Activated naive CD8-positive, alpha-beta T cell treated with anti-CD3 and anti-CD28 coated beads, Interleukin-2, amount 10 ng/mL, durations not matched to agents 7 days and 5 days (primary cell): ENCODE measurements at places on chromosomes 5 and 9. TPM values are rescaled to one million over a fixed set of nuclear protein-coding genes. Genes with fewer than 3 reads are reported as not detected.
A peak's percentile ranks its signal among the peaks of the same experiment; 100 is the strongest.

- peaks cover 10% of the 10 kb centered on the region for H3K27me3 ChIP-seq
- DNase-seq: no peak
- H3K4me1 ChIP-seq: no peaks in the 10 kb centered on the region
- no peaks in the 10 kb centered on the region for H3K36me3 ChIP-seq
Measured at GRCh38 chr9:98455256-98456155, 200.1 kb upstream of the TBC1D2 start.

- peak overlapping the region; percentile 39 for H3K4me3 ChIP-seq
- H3K27ac ChIP-seq: no peak overlapping the region
- H3K27me3 ChIP-seq: peaks cover 86% of the 10 kb centered on the region
- H3K36me3 ChIP-seq: peaks cover 1% of the 10 kb centered on the region
- peaks cover 7% of the 10 kb centered on the region for H3K4me1 ChIP-seq
- no peak for DNase-seq
Measured at GRCh38 chr5:73436535-73437100, 12.0 kb downstream of the FOXD1 start.

DNA sequence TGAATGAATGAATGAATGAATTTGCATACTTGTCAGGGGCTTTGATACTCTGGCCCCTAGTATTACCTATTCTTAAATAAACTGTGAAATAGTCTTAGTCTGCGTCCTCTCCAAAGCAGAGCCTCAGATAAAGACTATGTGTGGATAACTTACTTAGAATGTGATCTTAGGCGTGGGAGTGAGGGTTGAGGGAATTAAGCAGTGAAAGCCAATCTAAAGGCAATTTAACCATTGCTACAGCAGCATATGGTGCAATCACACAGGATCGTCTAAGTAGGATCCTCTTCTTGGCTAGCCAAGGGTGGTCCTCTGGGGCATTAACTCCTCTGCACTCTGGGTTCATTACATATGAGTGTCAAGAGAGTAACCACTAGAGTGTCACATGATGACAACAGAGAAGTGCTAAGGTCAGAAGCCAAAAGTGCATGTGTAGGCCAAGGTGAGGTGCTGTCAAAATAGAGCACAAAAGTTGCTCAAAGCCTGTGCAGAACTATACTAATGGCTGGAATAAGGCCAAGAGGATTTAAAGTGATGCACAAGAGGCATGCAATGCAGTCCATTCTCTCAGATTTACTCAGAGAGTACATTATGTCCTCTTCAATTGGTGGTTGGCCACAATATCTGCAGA lies 274.4 kb upstream of the SEMA6A start:
- no peak overlapping the region for H3K4me3 ChIP-seq
- H3K27ac ChIP-seq: no peak overlapping the region
- no peaks in the 10 kb centered on the region for H3K36me3 ChIP-seq
- no peaks in the 10 kb centered on the region for H3K27me3 ChIP-seq
- H3K4me1 ChIP-seq: no peaks in the 10 kb centered on the region
- no peak for DNase-seq

DNA sequence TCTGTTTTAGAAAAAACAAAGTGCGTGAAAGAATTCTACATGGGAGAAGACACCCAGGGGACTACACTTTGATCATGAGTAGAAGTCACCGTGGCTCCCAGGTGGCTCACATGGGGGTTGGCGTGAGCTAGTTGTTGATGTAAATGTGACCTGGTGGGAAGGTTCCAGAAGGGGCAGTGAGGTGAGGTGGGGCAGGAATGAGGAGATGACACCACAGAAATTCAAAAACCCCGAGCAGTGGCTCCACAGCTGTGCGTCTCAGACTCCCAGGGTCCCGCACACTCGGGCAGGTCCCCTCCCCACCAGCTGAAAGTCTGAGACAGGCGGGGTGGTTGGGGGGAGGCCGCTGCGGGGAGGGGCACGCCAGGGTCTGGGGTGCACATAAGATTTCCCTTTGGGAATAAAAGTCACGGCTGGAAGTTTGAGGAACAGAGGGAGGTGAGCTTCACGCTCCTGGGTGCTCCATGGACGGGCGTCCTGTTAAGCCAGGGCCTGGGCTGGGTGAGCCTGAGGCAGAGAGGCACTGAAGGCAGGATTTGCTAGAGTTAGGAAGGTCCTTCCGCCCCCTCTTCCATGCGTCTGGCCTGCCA lies 29.9 kb downstream of the GLT6D1 start:
- no peaks in the 10 kb centered on the region for H3K36me3 ChIP-seq
- H3K4me1 ChIP-seq: no peaks in the 10 kb centered on the region
- no peak for DNase-seq
- H3K27me3 ChIP-seq: peaks cover 3% of the 10 kb centered on the region

DNA sequence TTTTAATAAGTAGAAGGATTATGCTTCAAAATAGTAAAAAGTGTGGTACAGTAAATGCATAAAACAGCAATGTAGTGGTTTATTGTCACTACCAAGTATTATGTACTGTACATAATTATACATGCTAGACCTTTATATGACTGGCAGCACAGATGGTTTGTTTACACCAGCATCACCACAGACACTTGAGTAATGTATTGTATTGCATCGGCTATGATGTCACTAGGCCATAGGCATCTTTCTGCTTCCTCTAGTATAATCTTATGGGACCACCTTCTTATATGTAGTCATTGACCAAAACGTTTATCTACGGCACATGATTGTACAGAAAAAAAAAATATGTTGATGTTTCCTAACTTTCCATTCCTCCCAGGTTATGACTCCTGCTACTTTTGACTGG lies 31.9 kb upstream of the SSBP2 start:
- no peak overlapping the region for H3K4me3 ChIP-seq
- no peak for DNase-seq
- no peak overlapping the region for H3K27ac ChIP-seq

- no peaks in the 10 kb centered on the region for H3K4me1 ChIP-seq
- H3K4me3 ChIP-seq: no peak overlapping the region
- no peak overlapping the region for H3K27ac ChIP-seq
- H3K27me3 ChIP-seq: no peaks in the 10 kb centered on the region
- no peak for DNase-seq
- H3K36me3 ChIP-seq: no peaks in the 10 kb centered on the region
Measured at GRCh38 chr5:3034881-3035280, 283.4 kb upstream of the IRX2 start.

DNA sequence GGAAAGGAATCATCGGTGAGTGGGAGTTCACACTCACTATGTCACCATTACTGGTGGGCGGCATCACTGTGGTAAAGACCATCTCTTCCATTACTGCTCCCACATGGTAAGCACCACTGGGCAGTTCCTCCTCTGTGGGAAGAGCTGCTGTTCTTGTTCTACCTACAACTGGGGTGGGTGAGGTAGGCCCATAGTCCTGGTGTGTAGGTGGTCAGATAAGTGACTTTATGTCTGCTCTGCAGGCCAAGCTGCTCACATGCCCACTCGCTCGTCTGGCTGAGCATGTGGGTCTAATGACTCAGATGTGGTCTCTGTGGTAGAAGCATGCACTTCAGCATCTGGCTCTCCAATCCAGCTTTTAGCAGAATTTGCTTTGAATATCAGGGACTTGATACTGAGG lies 82.9 kb downstream of the TMEM215 start:
- no peak overlapping the region for H3K27ac ChIP-seq
- no peak for DNase-seq
- H3K27me3 ChIP-seq: peaks cover 3% of the 10 kb centered on the region
- H3K4me3 ChIP-seq: no peak overlapping the region
- no peaks in the 10 kb centered on the region for H3K36me3 ChIP-seq
- no peaks in the 10 kb centered on the region for H3K4me1 ChIP-seq

DNA sequence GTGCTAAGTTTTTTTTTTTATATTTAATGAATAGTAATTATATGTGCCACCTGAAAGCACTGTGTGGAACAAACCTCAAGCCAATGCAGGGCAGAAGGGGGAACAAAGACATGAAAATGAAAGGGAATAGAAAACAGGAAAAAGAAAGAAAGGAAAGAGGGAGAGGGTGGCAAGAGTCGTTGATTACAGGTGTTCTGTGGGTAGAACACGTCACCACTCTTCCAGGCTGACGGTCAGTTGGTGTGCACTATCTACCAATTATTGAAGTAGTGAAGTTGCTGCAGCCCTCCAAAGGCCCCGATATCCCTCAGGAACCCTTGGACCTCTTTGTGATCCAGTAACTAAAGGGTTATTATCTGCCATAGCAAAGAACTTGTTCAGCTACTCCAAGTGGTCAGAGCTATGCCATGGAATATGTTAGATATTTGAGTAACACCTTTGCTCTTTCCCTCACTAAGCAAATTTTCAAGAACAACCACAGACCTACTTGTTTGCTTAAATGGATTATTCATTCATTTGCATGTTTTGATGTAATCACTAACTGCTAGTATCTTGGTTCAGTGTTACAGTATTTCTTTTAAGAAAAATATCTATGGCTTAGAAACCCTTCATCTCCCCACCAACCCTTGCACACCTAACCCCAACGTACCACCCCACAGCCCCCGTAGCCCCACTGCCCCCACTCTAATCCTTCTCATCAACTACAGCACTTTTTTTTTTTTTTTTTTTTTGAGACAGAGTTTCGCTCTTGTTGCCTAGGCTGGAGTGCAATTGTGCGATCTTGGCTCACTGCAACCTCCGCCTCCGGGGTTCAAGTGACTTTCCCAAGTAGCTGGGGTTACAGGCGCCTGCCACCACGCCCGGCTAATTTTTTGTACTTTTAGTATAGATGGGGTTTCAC lies 31.3 kb downstream of the FYB1 start:
- H3K27me3 ChIP-seq: no peaks in the 10 kb centered on the region
- peaks cover 82% of the 10 kb centered on the region for H3K4me1 ChIP-seq
- H3K27ac ChIP-seq: peak overlapping the region; percentile 90
- peak overlapping the region; percentile 85 for H3K4me3 ChIP-seq

GRCh38 chr5:1007681-1008450 lies 736 bp upstream of the NKD2 start:
- H3K4me3 ChIP-seq: peak overlapping the region; percentile 71
- peaks cover 16% of the 10 kb centered on the region for H3K4me1 ChIP-seq
- peaks cover 38% of the 10 kb centered on the region for H3K27me3 ChIP-seq
- peaks cover 1% of the 10 kb centered on the region for H3K36me3 ChIP-seq

DNA sequence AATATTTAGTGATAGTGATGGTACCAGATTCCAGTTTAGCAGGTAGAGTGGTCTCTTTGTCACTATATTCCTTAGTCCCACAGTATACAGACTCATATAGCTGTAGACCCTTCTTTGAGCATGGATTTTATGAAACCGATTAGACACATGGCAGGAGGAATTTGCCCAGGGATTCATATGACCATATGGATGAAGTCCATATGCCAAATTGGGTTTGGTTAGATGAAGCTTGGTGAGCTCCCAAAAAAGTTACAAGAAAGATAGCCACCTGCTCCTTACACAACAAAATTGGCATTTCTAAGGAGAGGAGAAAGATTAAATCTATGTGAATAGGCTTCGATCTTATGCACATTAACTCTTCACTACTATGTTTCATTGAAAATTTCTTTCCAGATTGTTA lies 211.4 kb downstream of the CWC27 start:
- no peak overlapping the region for H3K4me3 ChIP-seq
- H3K27me3 ChIP-seq: no peaks in the 10 kb centered on the region
- H3K27ac ChIP-seq: no peak overlapping the region

Gene IGFBPL1
- not detected for total RNA-seq

- H3K4me1 ChIP-seq: no peaks in the 10 kb centered on the region
- H3K4me3 ChIP-seq: no peak overlapping the region
- DNase-seq: no peak
- H3K27ac ChIP-seq: no peak overlapping the region
Measured at GRCh38 chr5:93462916-93463315, 118.1 kb downstream of the NR2F1-AS1 start.

- H3K4me1 ChIP-seq: peaks cover under 1% of the 10 kb centered on the region
- H3K27me3 ChIP-seq: no peaks in the 10 kb centered on the region
- no peak overlapping the region for H3K4me3 ChIP-seq
- H3K27ac ChIP-seq: no peak overlapping the region
Measured at GRCh38 chr5:179187229-179187678, 127.1 kb downstream of the ZNF354C start.

DNA sequence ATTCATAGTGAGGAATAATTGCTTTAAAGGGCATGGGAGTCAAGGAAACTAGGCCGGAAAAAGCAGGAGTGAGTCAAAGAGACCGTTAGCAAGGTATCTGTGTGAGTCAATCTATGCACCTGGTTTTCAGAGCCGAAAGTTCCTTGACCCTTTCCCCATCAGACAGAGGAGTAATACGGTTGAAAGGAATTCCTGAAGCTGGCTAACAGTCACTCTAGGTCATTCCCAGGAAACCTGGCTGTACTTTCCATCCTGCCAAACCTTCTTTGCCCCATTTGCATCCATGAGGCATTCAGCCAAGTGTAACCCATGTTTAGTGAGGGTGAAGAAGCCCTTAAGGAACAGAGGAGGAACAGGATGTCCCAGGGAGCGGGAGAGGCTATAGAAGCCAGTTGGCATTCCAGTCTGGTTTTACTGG lies 16.2 kb downstream of the RBM18 start:
- H3K27ac ChIP-seq: no peak overlapping the region
- H3K4me3 ChIP-seq: no peak overlapping the region
- peaks cover 2% of the 10 kb centered on the region for H3K4me1 ChIP-seq
- H3K27me3 ChIP-seq: no peaks in the 10 kb centered on the region
- no peak for DNase-seq
- H3K36me3 ChIP-seq: peaks cover 34% of the 10 kb centered on the region
